MM.1S (cell line): ENCODE measurements at places on chromosomes 5 and 9.

DNA sequence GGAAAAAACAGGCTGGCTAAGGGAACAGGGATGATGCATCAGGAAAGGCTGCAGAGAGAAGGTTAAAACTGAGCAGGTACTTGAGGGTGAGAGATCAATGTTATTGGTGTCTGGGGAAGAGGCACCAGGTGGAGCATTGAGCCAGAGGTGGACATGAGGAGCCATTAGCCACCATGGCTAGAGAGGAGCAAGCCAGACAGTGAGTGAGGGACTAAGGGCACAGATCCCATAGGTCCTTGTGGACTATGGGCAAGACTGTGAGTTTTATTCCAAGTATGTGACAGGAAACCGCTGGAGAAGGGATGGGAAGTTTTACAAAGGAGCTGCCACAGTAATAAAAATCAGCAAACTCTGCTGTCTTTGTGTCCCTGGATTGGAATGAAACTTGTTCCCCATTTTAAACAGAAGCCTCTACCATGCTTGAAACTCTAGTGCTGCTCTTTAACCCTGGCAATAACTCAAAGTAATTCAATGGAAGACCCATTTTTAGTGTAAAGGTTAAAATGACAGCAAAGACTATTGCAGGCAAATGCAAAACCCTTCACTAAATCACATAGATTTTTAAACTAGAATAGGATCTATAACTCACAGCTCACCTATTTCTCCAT is 349.8 kb downstream of the ENC1 start:
- DNase-seq = no peak

- DNase-seq = no peak
These were observed 199.4 kb downstream of the AOPEP start for GRCh38 chr9:94925751-94926430.

DNA sequence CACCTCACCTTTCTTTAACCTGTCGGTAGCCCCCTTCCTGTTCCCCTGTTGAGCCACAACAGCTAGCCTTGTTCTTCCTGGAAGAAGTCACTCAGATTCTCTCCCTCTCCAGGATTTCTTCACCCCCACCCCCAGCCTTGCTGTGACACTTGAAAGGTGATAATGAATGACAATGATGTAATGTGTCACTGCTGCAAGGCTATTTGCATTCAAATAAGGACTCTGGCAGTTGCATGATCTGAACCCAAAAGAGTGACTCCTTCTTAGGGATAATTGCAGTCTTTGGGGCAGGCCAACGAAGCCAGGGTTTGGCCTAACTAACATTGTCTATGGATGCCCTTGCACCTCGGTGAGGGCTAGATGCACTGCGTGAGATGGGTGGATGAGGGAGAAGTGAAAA is 154.4 kb upstream of the CLINT1 start:
- DNase-seq = no peak

DNA sequence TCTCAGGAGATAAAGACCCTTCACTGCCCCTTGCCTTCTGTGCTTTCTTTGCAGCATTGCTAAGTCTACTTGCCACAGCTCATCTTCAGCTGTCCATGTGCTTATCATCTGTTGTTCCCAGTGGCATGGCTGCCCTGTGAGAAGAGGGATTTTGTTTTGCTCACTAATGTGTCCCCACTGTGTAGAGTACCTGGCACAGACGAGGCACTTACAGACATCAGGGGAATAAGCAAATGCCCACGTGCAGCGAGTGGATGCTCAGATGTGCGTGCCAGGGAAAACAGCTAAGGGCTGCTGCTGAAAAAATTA is 31.0 kb downstream of the DAP start:
- no peak for DNase-seq

DNA sequence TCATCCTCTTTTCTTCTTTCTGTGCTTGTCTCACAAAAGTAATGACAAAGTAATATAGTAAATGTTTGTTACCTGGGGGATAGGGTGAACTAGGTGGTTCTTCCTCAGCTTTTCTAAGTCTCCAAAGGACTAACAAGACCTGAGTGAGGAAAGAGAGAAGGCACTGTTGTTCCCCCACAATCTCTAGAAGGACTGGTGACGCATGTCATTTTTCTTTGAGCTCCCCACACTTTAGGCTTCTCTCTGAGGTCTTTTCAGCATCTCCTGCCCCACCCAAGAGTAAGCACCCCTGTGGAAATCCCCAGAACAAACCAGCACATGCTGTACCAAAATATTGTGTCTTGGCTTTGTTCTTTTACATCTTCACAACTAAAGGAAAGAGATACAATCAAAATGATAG is 2.4 kb upstream of the IL7R start:
- DNase-seq = no peak

DNA sequence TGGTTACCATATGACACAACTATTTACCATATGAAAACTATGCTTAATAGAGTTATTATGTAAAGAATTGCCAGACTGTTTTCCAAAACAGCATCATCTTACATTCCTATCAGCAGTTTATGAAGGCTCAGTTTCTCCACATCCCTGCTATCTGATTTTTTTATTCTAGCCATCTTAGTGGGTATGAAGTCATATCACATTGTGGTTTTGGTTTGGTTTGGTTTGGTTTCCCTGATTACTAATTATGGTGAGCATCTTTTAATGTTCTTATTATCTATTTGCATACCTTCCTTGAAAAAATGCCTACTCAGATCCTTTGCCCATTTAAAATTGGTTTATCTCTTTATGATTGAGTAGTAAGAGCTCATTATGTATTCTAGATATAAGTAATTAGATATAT is 199.4 kb upstream of the NFIL3 start:
- DNase-seq = no peak

DNA sequence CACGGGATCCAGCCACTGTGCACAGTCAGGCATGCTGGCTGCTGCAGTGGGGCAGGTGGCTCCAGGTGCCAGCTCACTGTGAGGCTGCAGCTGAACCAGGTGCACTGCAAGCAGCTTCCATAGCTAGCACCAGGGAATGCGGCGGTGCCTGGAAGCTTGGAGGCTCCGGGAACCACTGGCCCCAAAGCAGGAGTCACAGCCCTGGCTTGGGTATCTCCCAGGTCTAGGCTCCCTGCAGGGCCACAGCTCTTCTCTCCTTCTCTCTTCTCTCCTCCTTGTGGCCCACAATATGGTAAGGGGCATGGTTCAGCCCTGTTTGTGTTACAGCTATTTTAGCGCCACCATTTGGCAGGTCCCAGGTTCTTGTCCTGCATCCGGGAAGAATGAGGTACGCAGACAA is 6.7 kb upstream of the MTMR12 start:
- no peak for DNase-seq

- peak; percentile 58 for DNase-seq
These were observed 623.5 kb upstream of the NUDT12 start for GRCh38 chr5:104186100-104186499.

DNA sequence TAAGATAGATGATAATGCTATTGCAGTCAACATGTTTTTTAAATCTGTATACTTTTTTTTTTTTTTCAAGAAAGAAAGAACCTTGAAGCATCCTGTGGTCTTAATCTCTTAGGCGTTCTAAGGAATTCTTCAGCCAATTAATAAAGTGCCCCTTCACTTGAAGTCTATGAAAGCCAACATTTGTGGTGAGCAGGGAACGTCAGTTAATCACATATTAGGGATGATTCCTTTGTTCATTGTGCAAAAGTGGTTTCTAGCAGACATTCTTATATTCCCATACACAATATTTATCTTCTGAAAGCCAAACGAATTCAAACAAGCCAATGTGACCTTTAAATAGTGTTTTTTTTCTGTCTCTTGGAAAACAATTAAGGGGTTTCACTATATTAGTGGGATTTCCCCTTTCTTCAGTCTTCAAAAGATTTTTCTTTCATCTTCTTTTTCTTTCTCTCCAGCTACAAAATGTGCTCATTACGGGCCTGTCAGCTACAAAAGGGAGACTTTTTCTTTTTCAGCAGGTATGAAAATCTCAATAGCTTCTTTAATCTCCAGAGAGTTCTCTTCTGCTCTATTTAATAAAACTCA is 40.1 kb downstream of the TMEM167A start:
- DNase-seq = no peak

DNA sequence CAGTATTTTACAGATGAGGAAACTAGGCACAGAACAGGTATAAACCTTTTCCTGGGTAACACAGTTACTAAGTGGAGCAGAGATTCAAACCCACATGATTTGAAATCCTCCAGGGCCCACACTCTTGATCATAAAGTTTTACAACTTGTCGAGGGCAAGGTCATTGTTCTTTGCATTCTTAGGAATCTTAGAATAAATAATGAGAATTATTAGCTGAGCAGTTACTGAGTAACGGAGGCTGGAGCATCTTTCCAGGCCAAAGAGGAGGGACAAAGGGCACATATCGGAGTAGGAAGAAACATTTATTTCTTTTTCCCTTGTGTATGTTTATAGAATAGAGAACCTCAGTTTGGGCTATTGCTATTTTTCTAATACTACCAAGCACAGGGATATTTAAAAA is 27.1 kb upstream of the F2R start:
- DNase-seq = no peak

DNA sequence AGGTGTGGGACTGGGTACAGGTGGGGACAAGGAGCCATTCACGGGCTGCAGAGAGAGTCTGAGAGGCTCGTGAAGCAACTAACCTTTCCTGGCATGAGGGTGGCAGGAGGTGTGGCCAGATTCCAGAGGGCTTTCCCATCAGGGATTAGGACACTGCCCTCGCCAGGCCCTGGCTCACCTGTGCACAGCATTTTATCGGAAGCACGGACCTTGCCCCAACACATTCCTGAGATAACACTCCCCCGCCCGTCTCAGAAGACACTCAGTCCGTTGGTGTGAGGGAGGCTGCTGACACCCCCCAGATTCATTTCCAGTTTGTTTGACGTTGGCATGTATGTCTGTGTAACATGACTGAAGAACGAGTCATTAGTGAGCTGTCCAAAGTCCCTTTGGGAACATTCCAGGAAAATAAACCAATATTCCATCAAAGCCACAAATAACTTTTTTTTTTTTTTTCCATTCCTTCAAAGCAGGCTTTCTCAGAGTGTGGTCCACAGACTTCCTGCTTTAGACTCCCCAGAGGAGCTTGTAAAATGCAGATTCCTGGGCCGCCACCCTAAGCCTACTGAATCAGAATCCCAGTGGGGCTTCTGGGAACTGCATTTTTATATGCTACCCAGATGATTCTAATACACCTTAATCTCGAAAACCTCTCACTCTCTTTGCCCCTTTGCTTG is 23.4 kb downstream of the WWC1 start:
- no peak for DNase-seq

DNA sequence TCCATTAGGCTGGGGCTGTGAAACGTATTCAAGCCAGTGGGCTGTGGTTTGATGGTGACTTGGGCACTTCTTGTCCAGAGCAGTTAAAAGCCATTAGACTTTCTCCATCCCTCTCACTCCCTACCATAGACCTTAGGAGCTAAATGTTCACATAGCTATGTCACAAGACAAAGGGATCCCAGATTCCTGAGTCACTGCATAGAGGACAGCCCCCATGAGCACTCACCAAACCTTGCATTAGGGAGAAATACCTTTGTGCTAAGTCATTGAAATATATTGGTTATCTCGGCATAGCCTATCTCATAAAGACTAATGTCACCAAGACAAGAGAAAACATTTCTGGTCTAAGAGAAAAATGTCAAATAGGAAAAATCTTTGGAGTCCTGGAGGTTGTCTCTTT is 104.3 kb downstream of the TRPM6 start:
- no peak for DNase-seq

DNA sequence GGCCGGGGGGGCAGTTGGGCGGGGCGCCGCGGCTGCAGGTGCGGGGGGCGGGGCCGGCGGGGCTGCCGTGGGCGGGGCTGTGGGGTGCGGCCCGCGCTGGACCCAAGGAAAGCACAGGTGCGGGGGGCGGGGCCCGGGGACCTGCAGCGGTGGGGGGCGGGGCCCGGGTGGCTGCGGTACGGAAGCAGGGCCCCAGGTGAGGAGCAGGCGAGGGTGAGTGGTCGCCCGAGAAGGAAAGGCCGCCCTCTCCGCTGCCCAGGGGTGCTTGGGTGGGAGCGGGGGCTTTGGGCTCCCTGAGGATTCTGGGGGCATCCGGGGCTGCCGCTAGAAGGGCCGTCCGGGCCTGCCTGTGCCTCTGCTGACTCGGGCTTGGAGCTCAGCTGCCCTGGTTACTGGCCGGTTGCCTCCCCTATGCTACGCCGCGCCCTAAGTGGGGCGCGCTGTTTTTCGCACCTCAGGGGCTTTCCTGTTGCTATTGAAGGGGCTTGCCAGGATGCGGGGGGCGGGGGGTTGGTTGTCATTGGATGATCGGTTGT is 767 bp downstream of the RALGPS1 start:
- peak; percentile 85 for DNase-seq

DNA sequence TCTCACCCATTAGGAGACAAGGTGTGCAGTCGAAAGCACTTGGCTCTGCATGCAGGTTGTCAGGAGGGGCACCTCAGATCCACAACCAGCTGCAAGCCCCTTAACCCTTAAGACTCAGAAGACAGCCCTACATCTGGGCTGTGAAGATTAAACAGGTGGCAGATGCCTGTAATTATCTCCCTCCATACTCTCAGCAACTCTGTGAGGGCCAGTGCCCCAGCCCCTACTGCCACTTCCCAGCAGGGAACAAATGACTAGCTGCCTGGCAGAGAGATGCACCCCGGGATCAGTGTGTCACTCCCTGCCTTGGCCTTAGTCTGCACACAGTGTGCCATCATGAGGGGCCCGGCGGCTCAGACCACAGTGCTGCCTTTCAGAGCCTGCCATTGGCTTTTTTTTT is 42.0 kb downstream of the CRB2 start:
- no peak for DNase-seq

- DNase-seq = no peak
These were observed 564.0 kb upstream of the KLF4 start for GRCh38 chr9:108053555-108054061.

- DNase-seq = no peak
These were observed 58.6 kb downstream of the LPAR1 start for GRCh38 chr9:110979636-110980035.
